ENCODE measurements at places on chromosomes 12 and 14.

DNA sequence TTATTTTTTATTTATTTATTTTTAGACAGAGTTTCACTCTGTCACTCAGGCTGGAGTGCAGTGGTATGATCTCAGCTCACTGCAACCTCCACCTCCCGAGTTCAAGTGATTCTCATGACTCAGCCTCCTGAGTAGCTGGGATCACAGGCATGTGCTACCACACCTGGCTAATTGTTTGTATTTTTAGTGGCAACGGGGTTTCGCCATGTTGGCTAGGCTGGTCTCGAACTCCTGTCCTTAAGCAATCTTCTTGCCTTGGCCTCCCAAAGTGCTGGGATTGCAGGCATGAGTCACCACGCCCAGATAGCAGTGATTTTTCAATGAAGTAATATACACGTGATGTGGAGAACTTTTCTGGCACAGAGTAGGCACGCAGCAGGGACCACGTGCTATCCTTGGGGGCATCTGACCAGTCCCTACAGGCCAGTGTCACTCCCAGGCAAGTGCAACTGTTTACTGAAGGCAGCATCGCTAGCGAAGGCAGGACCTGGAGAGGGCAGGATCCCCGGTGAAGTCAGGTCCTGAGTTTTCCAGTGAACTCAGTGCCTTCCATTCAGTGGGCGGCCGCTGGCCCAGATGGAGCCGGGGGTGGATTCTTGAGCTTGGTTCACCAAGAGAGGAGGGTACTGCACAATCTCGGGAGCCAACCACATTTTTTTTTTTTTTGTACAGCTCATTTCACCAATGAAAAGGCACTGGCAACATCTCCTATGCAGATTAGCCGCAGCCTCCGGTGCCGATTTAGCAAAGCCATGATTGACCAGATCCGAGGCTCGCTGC lies 11.1 kb upstream of the CLMN start:
- no peak for DNase-seq

DNA sequence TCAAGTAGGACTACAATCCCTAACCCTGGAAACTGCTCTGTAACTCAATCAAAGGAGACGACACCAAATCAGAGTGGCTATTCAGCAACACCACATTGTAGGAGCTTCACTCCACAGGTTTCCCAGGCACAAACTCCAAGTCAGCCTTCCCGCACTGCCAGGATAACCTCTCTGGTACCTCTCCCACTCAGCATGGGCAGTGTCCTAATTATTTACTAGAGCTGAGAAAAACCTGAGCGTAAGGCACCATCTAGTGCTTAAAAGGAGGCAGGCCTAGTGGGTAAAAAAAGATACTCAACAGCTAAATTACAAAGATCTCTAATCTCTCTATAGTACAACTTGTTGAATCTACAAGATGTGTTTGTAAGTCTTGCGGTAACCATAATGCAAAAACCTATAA lies 36.1 kb downstream of the PARP11 start:
- no peak for DNase-seq

DNA sequence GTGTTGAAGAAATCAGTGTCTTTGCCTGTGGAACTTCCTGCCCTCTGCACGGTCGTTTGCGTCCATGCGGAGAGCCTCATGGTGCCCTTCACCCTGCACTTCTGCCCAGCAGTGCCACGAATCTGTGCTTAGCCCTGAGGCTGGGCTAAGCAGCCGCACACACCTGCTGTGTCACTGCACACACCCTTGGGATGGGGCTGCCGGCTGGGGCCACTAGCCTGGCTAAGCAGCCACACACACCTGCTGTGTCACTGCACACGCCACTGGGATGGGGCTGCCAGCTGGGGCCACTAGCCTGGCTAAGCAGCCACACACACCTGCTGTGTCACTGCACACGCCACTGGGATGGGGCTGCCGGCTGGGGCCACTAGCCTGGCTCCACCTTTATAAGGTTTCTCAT lies 188.5 kb downstream of the KIF26A start:
- DNase-seq = no peak

- DNase-seq = no peak
Observed at GRCh38 chr12:102543494-102544485, 63.4 kb upstream of the IGF1 start.

DNA sequence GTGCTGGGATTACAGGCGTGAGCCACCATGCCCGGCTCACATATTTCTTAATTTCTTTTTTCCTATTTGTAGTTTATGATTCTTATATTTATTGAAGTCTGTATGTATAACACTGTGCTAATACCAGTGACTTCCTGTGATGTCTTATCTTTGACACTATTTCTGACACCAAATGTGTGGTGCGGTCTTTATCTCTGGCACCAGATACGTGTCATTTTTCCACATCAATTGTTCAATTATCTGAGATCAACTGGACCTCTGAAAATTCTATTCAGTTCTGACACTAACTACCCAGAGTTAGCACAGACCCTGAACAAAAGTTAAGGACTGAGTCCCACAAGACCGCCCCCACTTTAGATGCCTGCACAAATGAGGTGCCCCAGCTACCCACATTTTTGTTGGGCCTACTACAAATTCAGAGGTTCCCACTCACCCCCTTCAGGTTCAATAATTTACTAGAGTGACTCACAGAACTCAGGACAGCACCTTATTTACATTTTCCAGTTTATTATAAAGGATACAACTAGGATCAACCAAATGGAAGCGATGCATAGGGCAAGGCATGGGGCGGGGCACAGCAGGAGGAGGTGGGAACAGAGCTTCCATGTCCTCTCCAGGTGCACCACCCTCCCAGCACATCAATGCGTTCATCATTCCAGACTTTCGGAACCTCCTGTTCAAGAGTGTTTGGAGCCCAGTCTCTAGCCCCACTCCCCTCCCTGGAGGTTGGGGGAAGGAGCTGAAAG lies 11.6 kb upstream of the SRSF9 start:
- DNase-seq = no peak

- no peak for DNase-seq
Observed at GRCh38 chr12:96366381-96366654, 33.9 kb downstream of the CDK17 start.

GRCh38 chr12:54935235-54935951 lies 49.2 kb downstream of the TESPA1 start:
- DNase-seq = no peak
